ENCODE measurements at places on chromosomes 1 and 21. TPM values are rescaled to one million over a fixed set of nuclear protein-coding genes. Genes with fewer than 3 reads are reported as not detected.
A peak's percentile ranks its signal among the peaks of the same experiment; 100 is the strongest.

DNA sequence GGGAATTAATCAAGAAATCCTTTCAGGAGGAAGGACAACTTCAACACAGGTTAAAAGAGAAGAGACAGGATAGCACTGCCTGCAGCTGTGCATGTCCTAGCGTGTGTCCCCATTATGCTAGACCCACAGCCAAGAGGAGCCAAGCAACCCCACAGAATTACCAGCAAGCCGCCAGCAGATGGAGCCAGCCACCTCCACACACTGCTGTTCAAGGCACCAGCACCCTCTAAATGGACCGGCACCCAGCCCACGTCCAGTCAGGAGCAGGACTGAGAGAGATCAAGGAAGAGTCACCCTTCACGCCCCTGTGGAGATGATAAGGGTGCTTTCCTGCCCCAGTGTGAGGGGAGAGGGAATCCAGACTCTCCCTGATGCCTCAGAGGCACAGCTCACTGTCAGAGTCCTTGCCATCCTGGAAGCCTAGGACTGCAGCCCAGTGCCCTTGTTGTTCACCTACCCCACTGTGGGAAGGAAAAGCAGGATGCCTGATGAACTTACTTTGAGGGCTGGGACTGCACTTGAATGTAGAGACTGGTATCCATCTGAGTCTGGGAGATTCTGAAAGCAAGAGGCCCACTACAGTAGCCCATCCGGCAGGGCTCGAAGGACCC is 37.1 kb upstream of the CTTNBP2NL start:
- peak; percentile 61 for DNase-seq
- H3K36me3 ChIP-seq = no peaks in the 10 kb centered on the region
- no peaks in the 10 kb centered on the region for H3K27me3 ChIP-seq
- no peak overlapping the region for H3K4me3 ChIP-seq

DNA sequence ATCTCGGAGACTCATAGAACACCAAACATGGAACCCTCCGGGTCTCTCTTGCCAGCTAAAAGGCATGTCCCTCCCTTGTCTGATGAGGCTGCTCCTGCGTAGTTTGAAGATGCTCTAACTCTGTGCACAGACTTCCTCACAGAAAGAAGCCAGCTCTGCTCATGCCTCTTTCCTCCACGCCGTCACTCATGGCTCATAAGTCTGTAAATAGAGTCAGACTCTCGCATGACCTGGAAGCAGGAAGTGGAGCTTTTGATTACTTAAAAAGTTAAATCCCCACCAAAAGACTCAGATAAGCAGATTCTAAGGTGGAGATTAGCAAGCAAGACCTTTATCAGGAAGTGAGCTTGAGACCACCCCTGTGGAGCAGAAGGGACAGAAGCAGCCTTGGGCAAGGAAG is 171.6 kb downstream of the TRIM33 start:
- H3K36me3 ChIP-seq = no peaks in the 10 kb centered on the region
- H3K27ac ChIP-seq = no peak overlapping the region
- no peaks in the 10 kb centered on the region for H3K4me1 ChIP-seq
- H3K4me3 ChIP-seq = no peak overlapping the region

- H3K27me3 ChIP-seq = no peaks in the 10 kb centered on the region
- H3K36me3 ChIP-seq = no peaks in the 10 kb centered on the region
- no peak for DNase-seq
- H3K4me3 ChIP-seq = no peak overlapping the region
Observed at GRCh38 chr1:116694524-116694923, 27.0 kb upstream of the IGSF3 start.

GRCh38 chr1:7667625-7668218 is 103.4 kb upstream of the VAMP3 start:
- H3K27ac ChIP-seq = no peak overlapping the region
- H3K36me3 ChIP-seq = no peaks in the 10 kb centered on the region
- peak; percentile 89 for DNase-seq
- no peak overlapping the region for H3K4me3 ChIP-seq
- no peaks in the 10 kb centered on the region for H3K27me3 ChIP-seq

DNA sequence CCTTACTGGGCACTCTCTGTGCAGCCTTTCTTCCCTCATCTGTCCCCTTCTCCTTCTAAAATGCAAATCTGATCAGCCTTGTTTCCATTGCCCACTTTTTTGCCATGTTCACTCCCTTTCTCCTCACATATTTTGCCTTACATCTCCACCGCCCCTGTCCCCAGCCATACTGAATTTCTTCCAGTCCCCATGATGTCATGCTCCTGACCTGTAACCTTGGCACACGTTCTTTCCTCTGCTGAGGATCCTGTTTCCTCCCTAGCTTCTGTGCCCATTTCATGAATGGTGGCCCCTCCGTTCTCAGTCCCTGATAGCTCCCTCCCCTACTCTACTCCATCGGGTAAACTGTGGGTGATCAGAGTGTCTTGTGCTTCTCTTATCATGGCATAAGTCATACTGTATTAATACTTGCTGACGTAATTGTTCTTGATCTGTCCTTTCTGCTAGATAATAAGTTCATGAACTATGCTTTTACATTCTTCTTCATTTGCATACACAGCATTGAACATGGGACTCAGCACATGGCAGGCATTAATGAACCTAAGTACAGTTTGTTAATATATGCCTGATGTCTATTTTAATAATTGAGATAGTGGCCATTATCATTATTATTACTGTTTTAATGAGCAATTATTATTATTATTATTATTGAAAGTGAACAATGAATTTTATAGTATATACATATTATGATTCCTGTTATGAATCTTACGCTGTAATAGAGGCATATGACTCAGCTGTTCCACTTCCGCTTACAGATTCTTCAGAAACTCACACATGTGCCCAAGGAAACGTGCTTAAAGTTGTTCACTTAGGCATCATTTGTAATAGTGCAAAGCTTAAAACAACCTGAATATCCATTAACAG is 28.5 kb downstream of the MAP3K21 start:
- no peak overlapping the region for H3K4me3 ChIP-seq
- H3K4me1 ChIP-seq = no peaks in the 10 kb centered on the region
- no peak for DNase-seq
- no peaks in the 10 kb centered on the region for H3K36me3 ChIP-seq
- H3K27me3 ChIP-seq = no peaks in the 10 kb centered on the region

- H3K36me3 ChIP-seq = no peaks in the 10 kb centered on the region
- no peaks in the 10 kb centered on the region for H3K4me1 ChIP-seq
- H3K27ac ChIP-seq = no peak overlapping the region
- no peak for DNase-seq
Observed at GRCh38 chr21:35994613-35995012, 65.7 kb downstream of the SETD4 start.

- no peaks in the 10 kb centered on the region for H3K36me3 ChIP-seq
- no peaks in the 10 kb centered on the region for H3K4me1 ChIP-seq
- H3K27me3 ChIP-seq = no peaks in the 10 kb centered on the region
- no peak overlapping the region for H3K4me3 ChIP-seq
Observed at GRCh38 chr1:106925750-106926149, 130.7 kb upstream of the PRMT6 start.

The RAB7B gene
- 0.17 TPM for total RNA-seq

GRCh38 chr1:29853716-29854330 is 617.5 kb downstream of the PTPRU start:
- no peak overlapping the region for H3K27ac ChIP-seq
- no peaks in the 10 kb centered on the region for H3K4me1 ChIP-seq
- H3K27me3 ChIP-seq = no peaks in the 10 kb centered on the region
- no peak overlapping the region for H3K4me3 ChIP-seq
- H3K36me3 ChIP-seq = no peaks in the 10 kb centered on the region
- DNase-seq = no peak

DNA sequence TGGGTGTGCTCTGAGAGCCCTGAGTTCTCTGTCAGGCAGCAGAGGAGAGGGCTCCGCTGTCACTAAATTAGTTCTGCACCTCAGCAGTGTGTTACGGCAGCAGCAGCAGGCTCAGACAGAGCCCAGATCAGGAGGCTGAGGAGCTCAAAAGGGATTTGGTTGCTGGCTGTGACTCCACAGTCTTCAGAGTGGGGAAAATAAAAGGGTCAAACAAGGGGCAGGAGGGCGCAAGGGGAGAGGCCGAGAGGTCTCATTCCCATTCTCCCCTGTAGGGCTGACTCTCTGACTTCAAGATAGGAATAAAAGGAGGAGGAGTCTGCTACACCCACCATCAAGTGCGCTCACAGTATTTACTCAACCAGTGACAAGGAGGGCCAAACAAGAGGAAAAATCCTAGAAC is 9.2 kb upstream of the SLC45A3 start:
- no peaks in the 10 kb centered on the region for H3K27me3 ChIP-seq
- no peaks in the 10 kb centered on the region for H3K36me3 ChIP-seq
- H3K4me1 ChIP-seq = peaks cover 2% of the 10 kb centered on the region
- H3K4me3 ChIP-seq = no peak overlapping the region
- no peak overlapping the region for H3K27ac ChIP-seq
- no peak for DNase-seq

DNA sequence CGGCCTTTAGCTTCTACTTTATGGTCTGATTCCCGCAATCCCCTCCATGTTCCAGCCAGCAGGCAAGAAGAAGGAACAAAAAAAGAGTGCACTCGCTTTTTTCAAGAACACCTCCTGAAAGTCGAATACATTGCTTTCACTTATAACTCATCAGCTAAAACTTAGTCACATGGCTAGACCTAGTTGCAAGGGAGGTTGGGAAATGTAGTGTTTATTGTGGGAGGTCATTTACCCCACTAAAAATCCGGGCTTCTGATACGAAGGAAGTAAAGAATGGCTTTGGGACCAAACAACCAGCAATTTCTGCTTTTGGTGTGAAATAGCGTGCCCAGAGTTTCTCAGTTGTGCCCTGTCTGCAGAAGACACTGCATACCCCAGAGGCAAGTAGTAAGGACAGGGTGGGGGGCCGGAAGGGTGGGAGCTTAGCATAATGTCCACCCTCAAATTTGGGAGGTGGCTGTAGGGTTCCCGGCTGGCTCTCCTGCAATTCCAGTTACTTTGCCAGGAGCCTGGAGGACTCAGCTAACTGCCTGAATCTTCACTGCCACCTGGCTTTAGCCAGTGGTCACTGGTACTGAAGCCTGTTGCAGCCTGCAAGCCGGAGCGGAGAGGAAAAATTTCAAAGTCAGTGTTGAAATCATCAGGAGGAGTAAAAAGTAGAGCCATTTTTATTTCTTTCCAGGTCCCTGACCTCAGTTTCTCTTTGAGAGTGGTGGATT is 57.7 kb upstream of the F3 start:
- no peaks in the 10 kb centered on the region for H3K36me3 ChIP-seq
- H3K27ac ChIP-seq = no peak overlapping the region
- H3K4me1 ChIP-seq = no peaks in the 10 kb centered on the region
- H3K4me3 ChIP-seq = no peak overlapping the region

- no peaks in the 10 kb centered on the region for H3K27me3 ChIP-seq
- no peak overlapping the region for H3K4me3 ChIP-seq
- H3K36me3 ChIP-seq = no peaks in the 10 kb centered on the region
- peaks cover 5% of the 10 kb centered on the region for H3K4me1 ChIP-seq
Observed at GRCh38 chr1:116878804-116879477, 30.8 kb upstream of the PTGFRN start.

The SLC39A1 gene
- 55.5 TPM for total RNA-seq

- DNase-seq = no peak
- no peaks in the 10 kb centered on the region for H3K27me3 ChIP-seq
- no peak overlapping the region for H3K27ac ChIP-seq
Observed at GRCh38 chr1:5720484-5720883, 271.7 kb downstream of the NPHP4 start.

- no peaks in the 10 kb centered on the region for H3K27me3 ChIP-seq
- H3K4me3 ChIP-seq = no peak overlapping the region
- H3K36me3 ChIP-seq = no peaks in the 10 kb centered on the region
- no peak for DNase-seq
- peak overlapping the region; percentile 43 for H3K27ac ChIP-seq
- peaks cover 19% of the 10 kb centered on the region for H3K4me1 ChIP-seq
Observed at GRCh38 chr1:154941333-154942013, 5.0 kb upstream of the PMVK start.

DNA sequence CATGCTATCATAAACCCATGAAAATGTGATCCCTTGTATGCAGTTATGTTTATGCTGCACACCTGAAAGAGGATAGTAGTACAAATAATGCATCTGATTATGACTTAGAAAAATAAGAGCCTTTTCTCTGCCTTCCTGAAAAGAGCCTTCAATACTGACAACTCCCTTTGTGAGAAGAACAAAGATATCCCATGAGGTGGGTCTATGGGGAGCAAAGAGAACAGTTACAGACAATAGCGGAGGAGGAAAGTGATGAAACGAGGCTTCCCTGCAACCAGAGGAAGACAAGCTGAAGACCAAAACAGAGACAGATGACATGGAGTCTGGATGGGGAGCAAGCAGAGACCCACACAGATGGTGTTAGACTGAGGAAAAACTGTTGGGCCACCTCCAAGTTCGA is 598.3 kb upstream of the PLXNA2 start:
- no peak overlapping the region for H3K27ac ChIP-seq
- H3K27me3 ChIP-seq = no peaks in the 10 kb centered on the region
- no peak overlapping the region for H3K4me3 ChIP-seq

DNA sequence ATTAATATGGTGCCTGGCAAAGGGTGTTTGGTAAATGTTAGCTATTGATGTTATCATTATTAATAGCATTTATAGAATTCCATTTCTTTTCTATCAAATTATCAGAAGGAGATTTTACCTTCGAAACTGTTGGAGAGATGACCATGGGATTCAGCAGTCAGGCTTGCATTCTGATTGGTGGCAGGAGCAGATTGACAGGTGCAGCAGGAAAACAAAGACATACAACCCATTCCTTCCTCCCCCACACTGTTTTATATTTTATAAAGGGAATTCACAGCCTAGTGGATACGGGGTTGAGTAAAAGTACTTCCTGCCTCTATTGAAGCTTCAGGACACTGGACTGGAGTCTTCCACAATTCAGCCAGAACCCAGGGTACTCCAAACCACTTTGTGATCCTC is 55.1 kb upstream of the SYT14 start:
- no peak for DNase-seq
- no peak overlapping the region for H3K27ac ChIP-seq
- H3K36me3 ChIP-seq = no peaks in the 10 kb centered on the region
- no peak overlapping the region for H3K4me3 ChIP-seq

The SMYD3 gene
- total RNA-seq = 6.5 TPM

The S100A11 gene
- 40.9 TPM for total RNA-seq

DNA sequence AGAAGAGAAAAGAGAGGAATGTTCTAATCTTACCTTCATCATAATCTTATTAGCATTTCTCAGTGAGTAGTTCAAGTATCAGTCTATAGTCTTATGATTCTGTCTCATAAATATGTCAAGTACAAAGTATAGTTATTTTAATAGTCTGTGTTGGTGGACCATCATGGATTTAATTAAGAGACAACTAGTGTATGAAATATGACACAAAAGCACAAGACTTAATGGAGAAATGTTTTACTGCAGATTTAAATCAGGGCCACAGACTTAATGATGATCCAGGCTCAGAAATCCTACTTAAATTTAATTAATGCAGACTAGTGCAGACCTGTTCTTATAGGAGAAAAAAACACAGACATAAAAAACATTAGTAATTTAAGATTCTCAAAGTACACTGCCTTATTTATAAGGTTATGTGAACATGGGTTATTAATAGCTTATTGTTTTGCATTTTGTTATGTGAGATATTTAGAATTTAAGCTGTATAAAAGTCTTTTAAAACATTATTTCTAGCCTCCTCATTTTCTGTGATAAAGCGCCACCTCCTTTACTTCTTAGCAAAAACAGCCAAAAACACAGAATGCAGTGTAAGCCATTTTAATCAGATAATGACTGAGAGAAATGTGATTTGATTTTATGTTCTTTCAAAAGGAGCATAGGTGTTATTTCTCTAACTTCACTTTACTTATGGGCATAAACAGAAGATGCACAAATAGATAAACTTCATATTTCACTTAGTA is 255.0 kb upstream of the SNX7 start:
- no peaks in the 10 kb centered on the region for H3K36me3 ChIP-seq
- DNase-seq = no peak
- no peaks in the 10 kb centered on the region for H3K27me3 ChIP-seq
- H3K4me1 ChIP-seq = no peaks in the 10 kb centered on the region
- H3K4me3 ChIP-seq = no peak overlapping the region
- no peak overlapping the region for H3K27ac ChIP-seq

The STUM gene
- total RNA-seq = 0.06 TPM

The VHLL gene
- total RNA-seq = not detected

Measured in right lobe of liver (tissue), 6 donors.